Keratinocyte (primary cell): ENCODE measurements at places on chromosomes 3 and 15.

DNA sequence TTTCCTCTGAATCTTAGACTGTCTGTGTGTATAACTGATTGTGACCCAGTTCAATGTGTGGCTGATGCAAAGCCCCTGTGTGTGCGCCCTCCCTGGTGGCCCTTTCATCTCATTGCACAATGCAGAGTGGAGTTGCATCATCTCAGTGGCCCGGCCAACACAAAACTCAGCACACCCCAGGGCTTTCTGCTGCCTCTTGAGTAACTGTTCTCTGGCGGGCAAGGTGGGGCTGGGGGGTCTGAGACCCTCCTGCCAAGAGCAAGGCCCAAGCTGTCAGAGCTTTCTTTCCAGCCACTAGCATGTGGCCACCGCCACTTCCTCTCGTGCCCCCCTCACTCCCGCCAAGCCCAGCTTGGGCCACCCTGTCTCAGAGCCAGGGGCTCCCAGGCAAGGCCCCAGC, 80.7 kb upstream of the ALDH1L1 start:
- DNase-seq: no peak

DNA sequence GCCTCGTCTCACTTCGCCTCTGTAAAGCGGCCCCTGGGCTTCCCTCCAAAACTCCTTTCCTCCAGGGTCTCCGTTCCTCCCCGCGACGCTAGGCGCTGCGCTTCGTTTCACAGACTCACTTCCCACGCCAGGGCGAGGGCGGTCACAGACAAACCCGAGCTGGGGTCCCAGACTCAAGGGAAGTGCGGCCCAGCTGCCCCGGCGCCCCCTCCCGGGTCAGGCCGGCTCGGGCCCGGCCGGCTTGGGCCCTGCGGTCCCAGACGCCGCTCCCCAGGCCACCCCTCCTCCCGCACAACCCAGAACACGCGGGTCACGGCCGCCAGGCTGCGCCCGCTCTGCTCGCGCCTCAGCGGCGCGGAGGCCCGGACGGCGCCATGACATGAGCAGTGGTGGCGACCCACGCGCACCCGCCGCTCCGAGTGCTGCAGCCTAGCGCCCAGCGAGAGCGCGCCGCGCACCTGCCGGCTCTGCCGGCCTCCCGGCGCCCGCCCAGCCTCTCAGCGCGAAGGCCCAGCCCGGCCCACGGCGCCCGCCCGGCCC, 547 bp downstream of the NUP210 start:
- DNase-seq: no peak

DNA sequence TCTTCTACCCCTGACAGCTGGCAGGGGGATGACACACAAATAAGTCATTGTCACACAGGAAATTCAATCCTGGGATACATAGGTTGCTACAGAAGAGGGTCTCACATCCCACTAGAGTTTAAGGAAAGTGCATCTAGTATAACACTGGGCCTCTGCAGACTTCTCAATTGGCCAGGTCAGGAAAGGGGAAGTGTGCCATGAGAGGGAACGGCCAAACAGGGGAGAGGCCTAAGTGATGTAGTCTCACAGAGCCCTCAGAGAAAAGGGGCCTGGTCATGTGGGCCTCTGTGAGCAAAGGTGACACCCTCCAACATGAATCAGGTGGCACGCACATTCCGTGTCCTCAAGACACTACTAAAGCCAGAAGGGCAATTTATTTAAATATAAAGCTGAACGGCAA, 11.2 kb downstream of the ZXDC start:
- DNase-seq: no peak

DNA sequence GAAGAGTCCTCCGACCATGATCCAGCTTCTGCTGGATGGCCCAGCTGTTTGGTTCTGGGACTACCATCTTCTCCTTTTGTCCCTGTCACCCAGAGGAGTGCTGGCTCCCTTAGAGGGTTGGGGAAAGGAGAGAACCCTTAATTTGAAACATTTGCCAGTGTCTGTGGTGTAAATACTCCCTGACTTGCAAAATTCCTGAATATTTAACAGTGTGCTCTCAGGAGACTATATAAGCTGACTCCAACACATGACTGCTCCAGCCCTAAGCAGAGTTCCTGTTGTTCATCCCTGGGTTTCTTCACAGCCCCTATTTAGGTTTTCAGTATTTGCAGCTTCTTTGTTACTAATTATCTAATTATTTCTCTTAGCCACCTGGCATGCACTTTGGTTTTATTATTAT, 133.1 kb downstream of the CPNE4 start:
- no peak for DNase-seq

GRCh38 chr15:34700891-34701427, 53.8 kb downstream of the GJD2 start:
- DNase-seq: no peak

- no peak for DNase-seq
Observed at GRCh38 chr3:108297647-108298046, 1.3 kb downstream of the HHLA2 start.
